NCI-H1417 (cell line): ENCODE measurements at places on chromosomes 11 and 22.

DNA sequence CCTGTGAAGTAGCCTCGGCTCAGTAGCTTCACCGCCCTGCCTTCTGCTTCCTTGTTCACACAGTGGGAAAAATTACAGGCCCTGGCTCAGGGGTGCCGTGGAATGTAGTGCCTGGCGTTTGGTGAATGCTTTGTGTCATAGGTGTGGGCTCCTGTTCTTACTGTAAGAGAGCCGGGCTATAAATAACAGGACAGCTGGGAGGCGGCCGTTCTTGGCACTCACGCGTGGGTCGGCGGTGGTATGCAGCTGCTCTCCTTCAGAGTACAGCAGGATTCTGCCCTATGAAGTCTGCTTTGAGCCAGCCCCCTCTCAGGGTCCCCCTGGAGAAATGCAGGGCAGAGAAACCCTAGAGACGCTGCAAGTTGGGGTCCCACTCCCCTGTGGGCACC is 84.2 kb downstream of the CTTN start:
- peak; percentile 7 for DNase-seq

DNA sequence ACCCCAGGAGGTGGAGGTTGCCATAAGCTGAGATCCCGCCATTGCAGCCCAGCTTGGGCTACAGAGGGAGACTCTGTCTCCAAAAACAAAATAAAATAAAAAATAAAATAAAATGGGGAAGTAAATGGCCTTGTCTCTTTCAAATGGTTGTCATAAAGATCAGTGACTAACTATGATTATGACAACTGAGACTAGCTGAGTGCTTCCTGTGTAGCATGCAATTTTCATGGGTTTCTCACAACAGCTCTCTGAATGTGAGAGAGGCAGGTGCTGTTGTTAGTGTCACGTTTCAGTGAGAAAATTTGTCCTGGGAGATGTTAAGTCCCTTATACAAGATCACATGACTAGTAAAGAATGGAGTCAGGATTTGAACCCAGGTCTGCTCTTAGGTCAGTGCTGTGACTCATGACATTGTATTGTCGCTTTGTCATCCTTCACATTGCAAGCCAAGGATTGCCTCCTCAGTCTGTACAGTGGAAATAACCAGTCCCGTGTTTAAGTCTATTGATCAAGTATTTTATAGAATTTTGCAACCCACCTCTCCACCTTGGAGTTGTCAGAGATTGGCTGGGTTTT is 163.3 kb upstream of the CCDC90B start:
- peak; percentile 15 for DNase-seq

DNA sequence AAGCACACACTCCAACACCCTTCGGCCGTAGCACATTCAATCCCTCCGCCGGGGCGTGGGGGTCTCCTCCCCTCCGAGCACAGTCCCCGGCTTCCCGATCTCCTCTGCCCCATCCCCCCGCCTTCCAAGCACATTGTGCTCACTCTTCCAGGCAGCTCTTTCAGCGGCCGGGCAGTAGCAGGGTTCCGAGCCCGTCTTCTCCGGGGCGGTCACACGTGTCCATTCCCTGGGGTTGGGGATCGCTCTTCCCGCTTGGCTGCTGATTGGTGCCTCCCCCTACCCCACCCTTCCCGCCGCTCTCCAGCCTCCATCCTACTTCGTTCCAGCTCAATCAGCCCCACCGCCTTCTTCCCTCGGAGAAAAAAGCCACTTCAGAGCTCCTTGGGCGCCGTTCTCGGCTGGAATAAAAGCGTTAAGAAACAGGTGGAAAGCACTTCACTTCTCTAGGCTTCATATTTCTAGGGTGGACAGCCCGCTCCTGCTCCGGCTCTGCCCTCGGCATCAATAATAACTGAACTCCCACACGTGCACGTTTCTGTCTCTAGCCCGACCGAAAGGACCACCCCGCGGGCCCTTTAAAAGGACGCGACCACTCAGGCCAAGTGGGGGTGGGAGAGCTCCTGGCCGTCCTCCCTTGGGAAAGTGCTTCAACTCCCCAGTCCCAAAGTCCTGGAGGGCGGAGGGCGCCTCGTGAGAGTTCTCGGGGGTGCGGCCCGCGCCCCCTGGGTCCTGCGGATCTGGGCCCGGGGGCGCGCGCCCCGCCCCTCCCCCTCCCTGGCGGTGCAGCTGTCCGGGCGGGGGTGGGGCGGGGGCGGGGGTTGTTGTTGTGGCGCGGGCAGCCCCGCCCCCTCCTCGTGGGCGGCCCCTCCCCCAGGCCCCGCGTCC is 464 bp upstream of the CECR2 start:
- DNase-seq, result peak; percentile 82

GRCh38 chr11:116467823-116468222 is 305.0 kb downstream of the BUD13 start:
- no peak for DNase-seq

- DNase-seq, result peak; percentile 80
These were observed 765 bp downstream of the RCOR2 start for GRCh38 chr11:63915961-63916836.

DNA sequence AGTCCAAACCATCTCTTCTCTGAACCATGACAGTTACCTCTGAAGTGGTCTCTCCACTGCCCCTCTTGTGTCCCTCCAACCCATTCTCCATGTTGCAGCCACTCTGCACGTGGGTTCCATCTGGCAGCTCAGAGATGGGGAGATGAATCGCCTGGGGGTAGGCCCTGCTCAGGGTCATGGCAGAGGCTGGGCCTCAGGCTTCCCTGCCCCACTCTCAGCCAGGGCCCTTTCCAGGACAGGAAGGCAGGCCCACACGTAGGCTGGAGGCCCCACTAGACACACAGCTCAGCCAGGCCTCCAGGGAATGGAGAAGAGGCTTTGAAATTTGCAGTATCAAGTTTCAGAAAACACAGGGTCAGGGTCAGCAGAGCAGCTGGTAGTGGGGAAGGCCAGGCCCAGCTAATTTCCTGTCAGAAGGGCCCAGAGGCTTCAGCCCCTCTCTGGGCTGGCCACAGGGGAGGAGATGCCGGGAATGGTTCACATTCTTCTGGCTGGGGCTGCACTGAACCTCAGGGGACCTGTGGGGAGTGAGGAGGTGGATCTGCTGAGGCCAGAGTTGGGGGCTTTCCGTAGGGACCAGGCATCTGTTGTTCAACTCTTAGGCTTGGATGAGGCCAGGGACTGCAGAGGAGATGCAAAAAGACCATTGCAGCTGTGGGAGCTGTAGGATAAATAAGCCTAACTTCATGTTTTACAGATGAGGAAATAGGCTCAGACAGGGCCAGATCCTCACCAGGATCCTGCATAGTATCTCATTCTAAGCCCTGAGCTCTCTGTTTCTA is 101.6 kb downstream of the SWAP70 start:
- no peak for DNase-seq
